Stimulated activated CD8-positive, alpha-beta memory T cell treated with anti-CD3 and anti-CD28 coated beads, Interleukin-4, amount 100 ng/mL, for 4 hours (primary cell): ENCODE measurements at places on chromosomes 4 and X.

- no peak for DNase-seq
Observed at GRCh38 chr4:53840643-53841042, 223.8 kb downstream of the CHIC2 start.

DNA sequence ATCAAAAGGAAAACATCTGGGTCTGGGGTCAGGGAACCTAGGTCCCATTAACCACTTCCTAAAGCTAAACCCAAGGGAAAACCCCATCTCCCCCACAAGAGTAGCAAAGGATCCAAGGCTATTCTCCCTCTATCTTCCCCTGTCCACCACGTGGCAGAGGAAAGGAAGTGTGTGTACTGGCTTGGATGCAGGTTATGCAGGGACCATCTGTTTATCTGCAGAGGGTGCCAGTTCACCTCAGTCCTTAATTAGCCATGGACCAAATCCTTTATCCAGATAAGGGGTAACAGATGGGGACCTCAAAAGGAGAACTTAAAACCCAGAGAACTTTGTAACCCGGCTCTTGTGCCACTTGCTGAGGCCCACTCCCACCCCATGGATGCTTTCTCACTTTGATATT is 135.3 kb downstream of the ZNF518B start:
- no peak for DNase-seq

GRCh38 chr4:169485791-169486742 is 126.3 kb downstream of the NEK1 start:
- DNase-seq, result no peak

GRCh38 chr4:67456577-67457196 is 88.6 kb downstream of the CENPC start:
- DNase-seq, result no peak

DNA sequence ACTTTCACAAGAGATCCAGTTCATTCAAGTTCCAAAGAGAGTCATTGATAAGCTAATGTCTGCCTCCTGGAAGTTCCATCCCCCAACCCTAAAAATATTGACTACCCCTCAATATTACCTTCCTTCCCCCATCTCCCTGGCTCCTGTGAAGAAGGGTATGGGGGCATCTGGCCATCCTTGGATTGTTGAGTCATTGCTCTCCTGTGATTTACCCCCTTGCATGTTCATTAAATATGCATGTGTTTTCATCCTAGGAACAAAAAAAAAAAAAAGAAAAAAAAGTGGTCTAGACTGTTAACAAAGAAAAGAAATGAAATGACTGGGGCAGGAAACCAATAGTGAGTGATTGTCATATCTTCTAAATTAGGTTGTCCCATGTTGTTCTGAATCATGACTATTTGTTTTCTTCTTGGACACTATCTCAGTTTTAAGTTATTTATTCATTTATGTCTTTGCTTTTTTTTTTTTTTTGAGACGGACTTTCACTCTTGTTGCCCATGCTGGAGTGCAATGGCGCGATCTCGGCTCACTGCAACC is 51.9 kb upstream of the HUWE1 start:
- no peak for DNase-seq

DNA sequence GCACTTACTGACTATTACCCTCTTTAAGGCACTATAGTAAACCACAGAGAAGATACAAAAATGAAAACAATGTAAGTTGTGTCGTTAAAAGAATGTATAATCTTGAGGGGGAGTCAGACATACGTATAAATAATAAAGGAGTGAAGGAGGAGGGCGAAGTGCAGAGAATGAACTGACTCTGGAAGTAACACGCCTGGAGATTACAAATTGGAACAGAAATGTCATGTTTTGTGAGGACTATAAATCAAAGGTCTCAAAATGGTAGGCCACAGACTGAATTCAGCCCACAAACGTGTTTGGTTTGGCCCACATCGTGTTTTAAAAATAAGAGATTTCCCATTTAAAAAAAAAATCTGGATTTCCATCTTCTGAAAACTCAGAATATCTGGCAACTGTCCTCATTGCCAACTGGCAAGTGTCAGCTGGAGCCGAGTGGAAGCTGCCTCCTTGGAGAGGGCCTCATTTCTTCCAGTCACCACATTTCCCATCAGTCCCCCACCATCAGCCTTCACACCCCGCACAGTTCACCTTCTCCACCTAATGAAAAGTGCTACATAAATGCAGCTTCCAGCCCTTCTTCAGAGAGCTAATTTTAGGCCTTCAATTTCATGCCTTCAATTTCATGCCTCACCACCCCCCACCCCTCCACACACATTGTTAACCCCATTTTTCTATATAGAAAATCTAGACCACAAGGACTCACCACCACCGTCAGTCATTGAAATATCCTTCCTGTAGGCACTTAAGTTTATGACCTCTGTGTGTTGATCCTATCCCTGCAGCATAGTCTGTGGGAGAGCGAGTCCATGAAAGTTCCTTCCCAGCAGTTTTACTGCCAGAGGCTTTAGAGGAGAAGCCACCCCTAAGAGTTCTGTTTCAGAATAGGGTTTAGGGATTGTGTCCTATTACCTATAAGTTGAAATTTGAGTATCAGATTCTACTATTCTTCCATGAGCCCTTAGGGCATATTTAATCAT is 32.0 kb upstream of the COL25A1 start:
- no peak for DNase-seq

DNA sequence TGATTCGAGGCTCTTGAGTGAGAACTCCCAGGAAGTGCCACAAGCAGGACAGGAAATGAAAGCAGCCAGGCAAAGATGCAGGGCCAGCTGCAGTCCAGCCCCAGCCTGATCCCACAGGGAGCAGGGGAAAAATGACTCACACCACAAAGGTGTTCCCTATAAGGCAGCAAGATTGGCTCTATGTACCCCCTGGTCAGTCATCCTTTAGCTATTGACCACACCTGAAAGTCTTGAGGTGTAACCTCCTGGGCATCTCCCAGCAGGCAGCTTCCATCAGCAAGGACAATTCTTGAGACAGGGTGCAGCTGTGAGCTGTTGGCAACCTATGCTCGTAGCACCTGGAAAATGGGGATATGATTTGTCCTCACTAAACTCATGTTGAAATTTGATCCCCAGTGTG is 27.9 kb upstream of the EXOC1L start:
- DNase-seq, result no peak

- DNase-seq, result no peak
Observed at GRCh38 chr4:89915937-89916336, 21.3 kb downstream of the MMRN1 start.

DNA sequence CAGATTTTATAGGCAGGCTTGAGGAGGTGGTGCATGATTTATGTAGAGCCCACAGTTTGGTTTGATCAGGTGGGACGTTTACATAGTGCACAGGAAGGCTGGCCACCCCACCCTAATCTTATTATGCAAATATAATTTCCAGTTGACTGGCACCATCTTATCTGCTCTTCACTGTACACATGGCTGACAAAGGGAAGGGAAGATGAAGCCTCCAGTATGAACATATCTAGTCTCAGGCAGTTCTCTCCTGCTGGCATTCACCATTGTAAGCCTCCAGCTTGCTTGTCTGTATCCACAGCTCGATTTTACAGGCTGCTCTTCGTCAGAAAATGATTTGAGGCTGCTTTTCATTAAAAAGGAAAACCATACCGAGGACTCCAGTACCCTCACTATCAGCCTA is 278.3 kb downstream of the TECRL start:
- no peak for DNase-seq

GRCh38 chrX:151697522-151697921 is 2.3 kb downstream of the PRRG3 start:
- no peak for DNase-seq

GRCh38 chr4:113260688-113261087 is 211.2 kb downstream of the ANK2 start:
- DNase-seq, result no peak

GRCh38 chr4:55553441-55554201 is 6.9 kb upstream of the CLOCK start:
- DNase-seq, result no peak

- DNase-seq, result no peak
Observed at GRCh38 chr4:164731827-164732474, 22.0 kb upstream of the SMIM31 start.

DNA sequence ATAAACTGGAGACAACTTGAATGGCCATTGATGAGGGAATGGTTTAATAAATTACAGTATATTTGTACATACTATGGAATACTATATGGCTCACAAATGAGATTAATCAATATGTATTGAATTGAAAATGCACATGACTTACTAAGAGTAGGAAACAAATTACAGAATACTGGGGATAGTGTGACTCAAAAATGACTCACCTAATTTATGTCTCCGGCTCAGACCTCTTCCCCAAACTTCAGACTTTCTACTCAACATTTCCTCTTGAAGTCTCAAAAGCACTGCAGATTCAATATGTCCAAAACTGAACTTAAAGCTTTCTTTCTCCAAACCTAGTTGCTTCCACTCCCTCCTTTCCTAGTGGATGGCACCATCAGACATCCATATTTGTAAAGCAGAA is 28.8 kb upstream of the GRIA3 start:
- DNase-seq, result no peak

DNA sequence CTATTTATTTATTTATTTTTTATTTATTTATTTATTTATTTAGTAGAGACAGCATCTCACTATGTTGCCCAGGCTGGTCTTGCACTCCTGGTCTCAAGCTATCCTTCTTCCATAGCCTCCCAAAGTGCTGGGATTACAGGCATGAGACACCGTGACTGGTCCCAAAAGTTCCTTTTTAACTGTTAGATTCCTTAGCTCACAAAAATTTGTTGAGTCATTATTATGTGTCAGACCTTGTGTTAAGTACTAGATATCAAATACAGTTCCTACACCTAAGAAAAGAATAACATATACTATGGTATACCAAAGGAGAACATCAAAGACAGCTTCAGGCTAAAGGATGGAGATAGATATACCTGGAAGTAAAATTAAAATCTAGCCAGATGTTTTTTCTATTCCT is 11.6 kb downstream of the FGA start:
- DNase-seq, result no peak

- no peak for DNase-seq
Observed at GRCh38 chr4:180706766-180707165, 1536.4 kb upstream of the TENM3 start.

GRCh38 chr4:44120646-44121045 is 328.0 kb downstream of the KCTD8 start:
- DNase-seq, result no peak

DNA sequence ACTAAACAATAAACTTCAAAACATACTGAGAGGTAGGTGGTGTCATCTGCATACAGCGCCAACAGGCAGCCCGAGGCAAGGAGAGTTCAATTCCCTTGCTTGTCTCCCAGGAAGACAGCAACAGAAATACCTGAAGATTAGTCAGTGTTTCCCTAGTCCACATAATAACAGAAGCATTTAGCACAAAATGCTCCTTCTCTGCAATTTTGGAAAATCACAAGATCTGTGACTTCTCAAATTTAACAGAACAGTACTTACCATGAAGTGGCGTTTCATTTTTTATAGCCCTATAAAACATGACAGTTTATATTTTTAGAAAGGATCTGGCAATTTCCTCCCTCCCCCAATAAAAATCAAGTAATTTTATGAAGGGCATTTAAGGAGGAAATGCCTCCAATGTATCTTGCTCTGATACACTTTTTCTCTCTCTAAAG is 67.1 kb upstream of the MYOZ2 start:
- no peak for DNase-seq

DNA sequence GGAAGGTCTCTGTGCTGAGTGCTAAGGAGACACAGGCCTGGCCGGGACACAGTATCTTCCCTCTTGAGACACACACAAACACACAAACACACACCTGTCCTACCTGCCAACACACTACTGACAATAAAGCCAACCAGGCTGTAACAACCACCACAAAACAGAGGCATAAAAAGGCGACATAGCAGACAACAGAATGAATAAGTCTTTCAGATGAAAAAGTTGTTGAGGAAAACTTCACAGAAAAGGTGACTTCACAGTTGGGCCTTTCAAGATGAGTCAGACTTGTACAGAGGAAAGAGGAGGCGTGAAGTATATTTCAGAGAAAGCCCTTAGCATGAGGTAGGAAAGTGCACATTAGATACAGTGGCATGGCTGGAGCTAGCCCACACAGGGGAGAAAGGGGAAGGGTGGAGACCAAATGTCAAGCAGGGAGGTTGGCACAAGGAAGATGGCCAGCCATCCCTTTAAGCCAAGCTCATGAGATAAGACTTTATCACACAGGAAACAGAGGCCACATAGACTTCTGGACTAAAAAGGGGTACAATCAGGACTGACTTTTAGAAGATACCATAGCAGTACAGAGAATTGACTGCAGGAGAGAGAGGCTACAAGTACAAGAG is 54.0 kb downstream of the SLC9A7 start:
- DNase-seq, result no peak

GRCh38 chrX:106450405-106450804 is 161.4 kb upstream of the RADX start:
- DNase-seq, result no peak

DNA sequence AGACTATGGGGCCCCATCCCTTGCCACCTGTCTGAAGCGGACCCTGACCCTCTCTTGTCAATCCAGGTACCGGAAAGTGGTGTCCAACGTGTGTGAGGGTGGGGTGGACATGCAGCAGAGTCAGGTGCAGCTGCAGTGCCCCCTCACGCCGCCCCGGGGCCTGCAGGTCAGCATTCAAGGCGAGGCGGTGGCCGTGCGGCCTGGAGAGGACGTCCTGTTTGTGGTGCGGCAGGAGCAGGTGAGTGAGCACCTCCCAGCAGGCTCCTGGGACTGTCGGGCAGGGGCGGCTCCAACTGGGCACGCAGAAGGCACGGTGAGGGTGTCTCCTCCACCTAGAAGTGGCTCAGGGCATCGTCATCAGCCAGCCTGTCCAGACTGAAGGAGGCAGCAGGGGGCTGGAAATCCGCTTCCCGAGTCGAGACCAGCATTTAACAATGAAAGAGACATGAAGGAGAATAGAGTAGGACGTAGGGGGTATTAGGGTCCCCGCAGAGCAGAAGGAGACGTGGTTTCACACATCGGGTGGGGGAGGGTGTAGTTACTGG is 221.6 kb downstream of the AFAP1 start:
- no peak for DNase-seq

GRCh38 chr4:177282284-177282835 is 27.3 kb upstream of the NEIL3 start:
- DNase-seq, result no peak

GRCh38 chr4:149264093-149264733 is 551.4 kb downstream of the IQCM start:
- no peak for DNase-seq

DNA sequence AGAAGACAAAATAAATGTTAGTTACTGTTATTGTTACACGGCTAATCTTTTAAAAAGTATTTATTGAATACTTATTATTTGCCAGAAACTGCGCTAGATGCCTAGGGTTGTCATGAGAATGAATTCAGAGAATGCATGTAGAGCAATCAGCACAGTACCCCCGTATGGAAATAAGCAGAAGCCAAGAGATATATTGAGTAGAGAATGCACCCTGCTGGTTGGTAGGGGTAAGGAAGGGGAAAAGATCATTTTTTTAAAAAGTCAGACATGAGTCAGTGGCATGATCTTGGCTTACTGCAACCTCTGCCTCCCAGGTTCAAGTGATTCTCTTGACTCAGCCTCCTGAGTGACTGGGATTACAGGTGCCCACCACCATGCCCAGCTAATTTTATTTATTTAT is 13.1 kb upstream of the DRP2 start:
- no peak for DNase-seq

- no peak for DNase-seq
Observed at GRCh38 chr4:112127803-112128202, 17.5 kb upstream of the FAM241A start.

- DNase-seq, result no peak
Observed at GRCh38 chrX:102341867-102342266, 94.9 kb downstream of the NXF2 start.

GRCh38 chr4:40446839-40447238 is 111.7 kb downstream of the CHRNA9 start:
- DNase-seq, result no peak

GRCh38 chrX:17642891-17643290 is 94.4 kb upstream of the SCML1 start:
- no peak for DNase-seq

GRCh38 chrX:130216320-130216719 is 44.6 kb downstream of the RAB33A start:
- no peak for DNase-seq
